ENCODE measurements at places on chromosomes 1 and 21.

DNA sequence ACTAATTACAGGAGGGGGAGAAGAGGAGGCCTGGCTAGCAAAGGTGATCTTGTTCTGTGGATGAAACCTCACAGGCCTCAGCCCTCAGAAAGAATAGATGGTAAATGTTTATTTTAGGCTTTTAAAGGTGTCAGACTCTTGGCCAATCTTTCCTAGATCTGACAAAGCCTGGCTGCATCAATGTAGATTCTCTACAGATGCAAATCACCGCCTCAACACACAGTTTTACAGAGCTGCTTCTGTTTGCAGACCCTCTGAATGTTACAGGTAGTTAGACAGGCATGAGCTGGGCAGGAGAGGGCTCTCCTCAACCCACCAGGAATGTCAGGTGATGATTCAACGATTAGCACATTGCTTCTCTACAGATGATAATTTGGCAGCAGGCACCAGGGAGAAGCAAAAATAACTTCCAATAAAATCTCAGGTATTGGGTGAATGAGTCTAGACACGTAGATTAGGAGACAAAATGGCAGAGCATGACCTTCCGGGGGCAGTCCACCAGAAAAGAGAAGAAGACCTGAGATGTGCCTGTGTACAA lies 105.4 kb upstream of the VANGL1 start:
- DNase-seq, result no peak

- DNase-seq, result no peak
These were observed 205.8 kb upstream of the LYPLAL1 start for GRCh38 chr1:218967836-218968235.

GRCh38 chr21:33690874-33691273 lies 48.6 kb downstream of the ITSN1 start:
- DNase-seq, result no peak

GRCh38 chr1:234942879-234943506 lies 185.6 kb downstream of the TOMM20 start:
- DNase-seq, result no peak

GRCh38 chr1:69073176-69073575 lies 494.5 kb upstream of the LRRC7 start:
- DNase-seq, result no peak

DNA sequence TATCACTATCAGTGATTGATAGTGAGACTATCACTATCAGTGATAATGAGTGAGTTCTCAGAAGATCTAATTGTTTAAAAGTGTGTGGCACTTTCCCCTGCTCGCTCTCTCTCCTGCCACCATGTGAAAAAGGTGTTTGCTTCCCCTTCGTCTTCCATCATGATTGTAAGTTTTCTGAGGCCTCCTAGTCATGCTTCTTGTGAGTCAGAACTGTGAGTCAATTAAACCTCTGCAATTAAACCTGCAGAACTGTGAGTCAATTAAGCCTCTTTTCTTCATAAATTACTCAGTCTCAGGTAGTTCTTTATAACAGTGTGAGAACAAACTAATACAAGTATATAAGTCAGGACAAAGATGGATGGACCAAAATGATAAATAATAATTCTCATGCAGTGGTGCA lies 7.0 kb upstream of the IL23R start:
- DNase-seq, result no peak

DNA sequence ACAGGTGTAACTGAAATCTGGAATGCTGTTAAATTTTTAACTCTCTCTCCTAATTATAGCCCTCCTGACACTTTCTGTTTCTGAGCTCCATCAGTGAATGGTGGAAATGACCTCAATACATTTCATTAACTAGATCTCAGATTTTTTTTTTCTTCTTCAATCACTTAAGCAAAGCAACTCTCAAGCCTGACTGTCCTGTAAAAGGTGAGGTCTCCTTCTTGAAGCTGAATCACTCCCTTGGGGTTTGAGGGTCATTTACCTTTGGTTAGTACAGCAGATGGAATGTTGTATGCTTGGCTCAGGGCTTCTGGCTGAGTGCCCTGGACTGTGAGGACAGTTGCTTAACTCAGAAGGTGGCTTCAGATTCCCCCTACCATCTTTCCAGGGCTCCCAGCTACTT lies 518.7 kb downstream of the PTPRC start:
- DNase-seq, result no peak
